GM23248 (cell line): ENCODE measurements at places on chromosomes 13 and 19. TPM values are rescaled to one million over a fixed set of nuclear protein-coding genes. Genes with fewer than 3 reads are reported as not detected.

DNA sequence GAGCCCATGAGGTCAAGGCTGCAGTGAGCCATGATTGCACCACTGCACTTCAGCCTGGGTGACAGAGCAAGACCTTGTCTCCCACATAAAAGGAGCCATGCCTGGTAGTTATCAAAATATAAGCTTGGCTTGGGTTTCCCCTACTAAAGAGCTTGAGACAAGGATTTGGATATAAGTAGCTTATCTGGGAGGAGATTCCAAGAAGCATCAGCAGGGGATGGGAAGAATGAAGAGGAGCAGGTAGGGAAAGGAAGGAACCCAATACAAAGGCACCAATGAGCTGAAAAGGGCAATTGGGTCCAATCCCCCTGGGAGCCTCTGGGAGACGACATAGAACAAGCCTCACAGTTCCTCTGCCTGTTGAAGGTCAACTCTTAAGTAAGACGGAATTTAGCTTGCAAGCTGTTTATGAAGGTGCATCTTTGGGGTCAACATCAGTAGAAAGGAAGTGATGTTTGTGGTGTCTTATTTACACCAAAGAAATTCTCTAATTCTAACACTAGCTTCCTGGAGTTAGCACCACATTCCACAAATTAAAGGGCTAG, 7.4 kb upstream of the CLEC4G start:
- DNase-seq, result no peak

GRCh38 chr13:81133066-81133465, 792.1 kb upstream of the SPRY2 start:
- no peak for DNase-seq

- DNase-seq, result no peak
These were observed 282.2 kb downstream of the SLITRK5 start for GRCh38 chr13:87953381-87953780.

GRCh38 chr19:54207983-54208783, 7.5 kb downstream of the RPS9 start:
- peak; percentile 30 for DNase-seq

GRCh38 chr19:21638776-21639175, 128.6 kb downstream of the ZNF100 start:
- no peak for DNase-seq

The TMEM59L gene
- total RNA-seq, result 0.13 and 0.97 TPM in 2 replicates

- peak; percentile 53 for DNase-seq
These were observed 332.0 kb downstream of the IRS2 start for GRCh38 chr13:109454167-109454917.

The MEGF8 gene
- total RNA-seq, result 26.6 and 28.5 TPM in 2 replicates

DNA sequence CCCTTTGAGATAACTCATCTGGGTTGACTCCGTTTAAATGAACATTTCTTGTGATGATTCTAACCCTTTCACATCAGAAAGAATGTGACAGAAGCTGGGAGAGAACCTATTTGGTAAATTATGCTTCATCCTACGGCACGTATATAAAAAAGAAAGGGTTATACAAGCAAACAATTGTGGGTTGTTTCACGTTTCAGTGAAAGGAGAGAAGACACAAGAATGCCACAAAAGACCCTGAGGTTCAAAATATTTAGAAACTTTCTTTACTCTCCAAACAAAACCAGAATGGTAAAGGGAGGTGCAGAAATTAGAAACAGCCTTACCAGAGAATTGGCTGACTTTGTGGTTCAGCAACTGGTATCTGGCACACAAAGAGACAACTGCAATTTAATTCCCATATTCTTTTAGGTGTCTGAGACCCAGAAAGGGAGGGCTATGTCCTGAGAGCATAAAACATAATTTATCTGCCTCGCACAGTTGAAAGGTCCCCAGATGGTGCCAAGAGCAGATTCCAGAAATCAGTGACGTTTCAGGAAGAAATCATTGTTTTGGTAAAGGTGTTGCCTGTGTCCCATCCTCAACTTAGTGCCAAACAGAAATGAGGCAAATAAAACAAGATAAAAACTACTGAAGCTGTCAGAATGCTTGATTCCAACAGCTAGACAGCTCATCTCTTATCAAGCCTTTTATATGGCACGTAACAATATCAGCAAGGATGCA, 361.4 kb downstream of the EFNB2 start:
- DNase-seq, result no peak

- DNase-seq, result no peak
These were observed 22.4 kb downstream of the ZNRF4 start for GRCh38 chr19:5477451-5478215.

The PMIS2 gene
- total RNA-seq, result not detected in 2 replicates

The JUNB gene
- total RNA-seq, result 159 and 195 TPM in 2 replicates

- DNase-seq, result no peak
These were observed 311.5 kb downstream of the RFC3 start for GRCh38 chr13:34129436-34129835.

The NUP62 gene
- 35.1 and 41.6 TPM in 2 replicates for total RNA-seq

DNA sequence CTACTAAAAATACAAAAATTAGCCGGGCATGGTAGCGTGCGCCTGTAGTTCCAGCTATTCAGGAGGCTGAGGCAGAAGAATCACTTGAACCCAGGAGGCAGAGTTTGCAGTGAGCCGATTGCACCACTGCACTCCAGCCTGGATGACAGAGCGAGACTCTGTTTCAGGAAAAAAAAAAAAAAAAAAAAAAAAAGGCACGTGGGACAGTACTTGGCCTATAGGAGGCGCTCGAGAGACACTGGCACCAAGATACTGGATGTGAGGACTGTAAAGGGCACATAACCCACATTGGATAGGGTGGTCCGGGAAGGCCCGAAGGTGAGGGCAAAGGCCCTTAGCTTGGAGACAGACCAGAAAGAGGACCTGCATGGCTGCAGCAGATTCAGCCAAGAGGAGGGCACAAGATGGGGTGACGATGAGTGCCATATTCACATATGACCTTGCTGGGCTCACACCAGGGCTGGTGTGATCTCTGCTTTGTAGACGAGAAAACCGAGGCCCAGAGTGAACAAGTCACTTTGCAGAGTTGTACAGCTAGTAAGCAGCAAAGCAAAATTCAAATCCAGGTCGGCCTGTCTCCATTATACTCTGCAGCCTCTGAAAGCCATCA, 89.4 kb downstream of the DPF1 start:
- DNase-seq, result peak; percentile 65

The IL12RB1 gene
- total RNA-seq, result not detected in 2 replicates

The OLFM4 gene
- not detected in 2 replicates for total RNA-seq

GRCh38 chr13:73261739-73262216, 203.0 kb downstream of the KLF5 start:
- peak; percentile 10 for DNase-seq

The FOSB gene
- total RNA-seq, result 11.9 and 16.1 TPM in 2 replicates

DNA sequence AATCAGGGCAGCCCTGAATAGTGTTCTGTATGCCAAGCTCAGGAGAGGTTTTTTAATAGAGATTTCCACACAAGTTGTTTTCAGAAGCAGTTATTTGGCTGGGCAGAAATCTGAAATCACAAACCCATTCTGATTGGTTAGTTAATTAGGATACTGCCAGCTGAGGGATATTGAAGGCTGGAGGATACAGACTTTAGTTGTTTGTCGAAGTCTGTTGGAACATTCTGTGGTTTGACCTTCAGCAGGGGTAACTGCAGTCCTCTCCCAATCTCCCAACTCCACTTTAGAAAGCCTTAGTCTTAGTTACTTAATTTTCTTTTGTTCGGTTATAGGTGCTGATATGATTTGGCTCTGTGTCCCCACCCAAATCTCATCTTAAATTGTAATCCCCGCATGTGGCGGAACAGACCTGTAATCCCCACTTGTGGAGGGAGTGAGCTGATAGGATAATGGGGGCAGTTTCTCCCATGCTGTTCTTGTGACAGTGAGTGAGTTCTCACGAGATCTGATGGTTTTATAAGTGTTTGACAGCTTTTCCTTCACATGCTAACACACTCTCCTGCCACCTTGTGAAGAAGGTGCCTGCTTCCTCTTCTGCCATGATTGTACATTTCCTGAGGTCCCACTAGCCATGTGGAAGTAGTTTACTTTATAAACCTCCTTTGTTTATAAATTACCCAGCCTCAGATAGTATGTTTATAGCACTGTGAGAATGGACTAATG, 169.2 kb downstream of the GPC5 start:
- no peak for DNase-seq

DNA sequence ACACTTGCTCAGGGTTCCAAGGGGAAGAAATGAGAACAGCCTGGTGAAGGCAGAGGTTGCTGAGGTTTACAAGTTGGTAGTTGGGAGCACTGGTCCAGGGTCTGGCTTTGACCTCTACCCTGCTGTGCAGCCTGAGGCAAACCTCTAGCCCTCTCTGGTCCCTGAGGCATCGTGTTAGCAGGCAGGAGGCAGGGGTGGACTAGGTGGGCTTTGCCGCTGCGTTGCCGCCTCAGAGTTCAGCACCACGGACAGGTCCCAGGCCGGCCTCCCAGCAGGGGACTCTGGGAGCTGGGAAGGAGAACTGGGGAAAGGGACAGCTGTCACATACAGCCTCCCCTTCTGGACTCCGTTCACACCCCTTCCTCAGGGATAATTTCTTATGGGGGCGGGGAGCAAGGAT, 3.1 kb downstream of the NCAN start:
- peak; percentile 56 for DNase-seq

DNA sequence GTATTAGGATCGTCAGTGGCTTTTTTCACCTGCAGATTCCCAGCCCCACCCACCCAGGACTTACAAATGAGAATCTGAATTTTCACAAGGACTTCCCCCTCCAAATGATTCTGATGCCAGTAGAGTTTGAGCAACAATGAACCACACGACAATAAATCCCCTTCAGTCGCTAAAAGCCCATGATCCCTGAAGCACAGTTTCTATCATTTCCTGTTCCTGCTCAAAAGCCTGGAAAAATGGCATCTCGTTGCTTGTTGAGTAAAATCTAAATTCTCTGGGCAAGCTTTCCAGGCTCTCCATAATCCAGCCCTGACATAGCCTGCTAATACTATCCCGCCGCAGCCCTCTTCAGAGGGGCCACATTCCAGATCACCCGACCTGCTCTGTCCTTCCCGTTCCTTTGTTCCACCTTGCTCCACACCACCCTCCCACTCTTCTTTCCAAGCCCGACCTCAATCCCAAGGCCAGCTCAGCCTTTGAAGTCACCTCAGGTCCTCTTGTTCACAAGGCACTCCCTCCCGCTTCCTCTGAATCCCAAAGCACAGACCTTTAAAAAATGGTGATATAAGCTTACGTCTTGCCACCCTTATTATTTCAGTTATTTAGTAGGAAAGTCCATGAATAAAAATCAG, 67.9 kb downstream of the NUFIP1 start:
- peak; percentile 16 for DNase-seq

The C13orf42 gene
- total RNA-seq, result not detected in 2 replicates

The SLC10A2 gene
- not detected in 2 replicates for total RNA-seq

- no peak for DNase-seq
These were observed 83.2 kb downstream of the MAP4K1 start for GRCh38 chr19:38534574-38534973.

The ATP8B3 gene
- 0.32 and 2.5 TPM in 2 replicates for total RNA-seq

DNA sequence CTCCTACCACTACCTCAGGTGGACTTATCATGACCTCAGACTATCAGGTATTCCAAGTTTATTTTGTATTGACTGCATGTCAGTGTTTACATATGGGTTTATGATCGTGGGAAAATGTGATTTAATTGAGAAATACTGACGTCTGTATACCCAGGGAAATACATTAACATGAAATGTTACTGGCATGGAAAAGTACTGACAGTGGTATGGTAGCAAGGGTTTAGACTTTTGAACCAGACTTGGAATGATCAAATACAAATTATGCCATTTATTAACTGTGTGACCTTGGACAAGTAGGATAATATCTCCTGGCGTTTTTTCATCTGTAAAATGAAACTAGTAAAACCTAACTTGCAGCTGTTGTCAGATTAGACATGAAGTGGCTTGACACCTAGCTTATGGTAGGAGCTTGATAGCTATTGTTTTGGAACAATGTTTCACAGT, 147.7 kb downstream of the CDK8 start:
- no peak for DNase-seq

The COMMD6 gene
- total RNA-seq, result 79.3 and 100 TPM in 2 replicates

The CDC42EP5 gene
- 39.6 and 51.7 TPM in 2 replicates for total RNA-seq

DNA sequence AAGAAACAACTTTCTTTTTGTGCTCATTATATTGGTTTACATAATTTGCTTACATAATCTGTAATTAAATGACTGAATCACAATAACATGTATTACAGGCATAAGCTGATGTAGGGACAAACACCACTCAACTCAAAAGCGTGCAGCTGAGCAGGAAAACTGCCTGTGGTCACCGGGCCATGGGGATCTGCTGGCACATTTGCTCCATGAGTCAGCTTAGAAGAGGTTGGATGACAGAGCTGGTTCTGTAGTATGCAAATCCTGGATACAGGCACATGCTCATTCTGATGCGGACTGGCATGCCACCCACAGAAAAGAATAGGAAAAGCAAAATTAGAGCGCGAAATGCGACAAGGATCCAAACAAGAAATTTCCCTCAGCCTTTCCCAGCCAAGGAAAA, 128.6 kb downstream of the USP12 start:
- peak; percentile 99 for DNase-seq

The DACH1 gene
- total RNA-seq, result not detected in 2 replicates

GRCh38 chr19:6963937-6964336, 57.3 kb downstream of the MBD3L2B start:
- DNase-seq, result no peak

DNA sequence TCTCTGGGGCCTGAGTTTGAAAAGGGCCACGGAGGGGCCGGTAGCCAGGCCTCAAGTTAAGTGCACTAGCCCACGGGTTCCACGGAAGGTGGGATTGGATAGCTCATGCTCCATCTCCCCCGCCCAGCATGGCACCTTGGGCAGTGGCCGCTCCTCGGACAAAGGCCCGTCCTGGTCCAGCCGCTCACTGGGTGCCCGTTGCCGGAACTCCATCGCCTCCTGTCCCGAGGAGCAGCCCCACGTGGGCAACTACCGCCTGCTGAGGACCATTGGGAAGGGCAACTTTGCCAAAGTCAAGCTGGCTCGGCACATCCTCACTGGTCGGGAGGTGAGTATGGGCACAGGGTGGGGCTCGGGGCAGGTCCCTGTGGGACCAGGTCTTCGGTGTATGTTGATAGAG, 7.8 kb downstream of the MARK4 start:
- DNase-seq, result no peak

DNA sequence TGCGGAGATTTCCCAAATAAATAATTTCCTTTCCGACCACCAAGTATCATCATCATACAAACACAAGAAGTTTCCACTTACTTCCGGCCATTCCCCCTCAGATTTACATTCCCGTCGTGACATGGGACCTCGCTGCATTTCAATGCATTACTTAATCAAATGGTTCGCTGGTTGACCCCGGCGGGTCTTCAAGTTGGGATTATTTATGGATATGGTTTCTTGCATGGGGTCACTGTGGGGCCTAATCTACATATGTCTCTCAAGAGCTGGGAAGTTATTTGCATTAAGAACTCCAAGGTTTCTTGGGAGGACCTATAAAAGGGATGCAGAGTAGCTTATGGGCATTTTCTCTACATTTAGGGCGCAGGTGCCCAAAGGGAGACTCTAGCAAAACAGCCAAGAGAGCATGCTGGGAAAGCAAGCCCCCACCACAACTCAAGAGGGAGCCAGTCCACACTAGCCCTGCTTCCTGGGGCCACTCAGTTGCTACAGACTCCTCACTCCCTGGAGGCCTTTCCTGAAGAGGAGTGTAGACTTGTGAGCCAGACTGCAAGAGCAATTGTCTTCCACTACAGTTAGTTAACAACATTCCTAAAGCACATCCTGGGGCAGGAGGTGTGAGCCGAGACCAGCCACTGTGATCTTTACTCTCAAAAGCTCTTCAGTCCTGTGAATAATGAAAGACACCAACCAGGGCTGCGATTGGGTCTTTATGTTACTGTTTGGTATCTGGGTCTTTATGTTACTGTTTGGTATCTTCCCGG, 125.3 kb downstream of the KATNAL1 start:
- no peak for DNase-seq
